Stimulated activated CD4-positive, alpha-beta T cell treated with anti-CD3 and anti-CD28 coated beads, TNF-alpha, amount 100 ng/mL, for 48 hours (primary cell): ENCODE measurements at places on chromosomes 12 and 14.
A peak's percentile ranks its signal among the peaks of the same experiment; 100 is the strongest.

GRCh38 chr12:19018302-19018970 lies 111.1 kb upstream of the PLEKHA5 start:
- DNase-seq = no peak

GRCh38 chr14:89672636-89673511 lies 255.8 kb upstream of the FOXN3 start:
- DNase-seq = no peak

DNA sequence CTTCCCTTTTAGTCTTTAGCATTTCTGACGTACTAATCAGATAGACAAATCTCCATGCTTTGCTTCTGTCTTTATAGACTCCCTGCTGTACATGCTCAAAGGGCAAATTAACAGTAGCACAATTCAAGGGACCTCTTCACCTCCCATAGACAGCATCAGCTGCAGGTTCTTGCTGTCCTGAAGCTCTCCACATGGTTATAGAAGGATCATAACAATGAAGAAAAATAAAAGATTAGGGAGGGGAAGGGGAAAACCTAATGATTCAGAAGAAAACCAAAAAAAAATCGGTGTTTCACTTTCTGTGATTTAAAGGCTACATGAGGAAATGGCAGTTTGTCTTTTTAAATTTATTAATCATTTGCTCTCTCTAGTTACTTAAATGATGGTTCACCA lies 155.5 kb downstream of the PTCSC3 start:
- no peak for DNase-seq

DNA sequence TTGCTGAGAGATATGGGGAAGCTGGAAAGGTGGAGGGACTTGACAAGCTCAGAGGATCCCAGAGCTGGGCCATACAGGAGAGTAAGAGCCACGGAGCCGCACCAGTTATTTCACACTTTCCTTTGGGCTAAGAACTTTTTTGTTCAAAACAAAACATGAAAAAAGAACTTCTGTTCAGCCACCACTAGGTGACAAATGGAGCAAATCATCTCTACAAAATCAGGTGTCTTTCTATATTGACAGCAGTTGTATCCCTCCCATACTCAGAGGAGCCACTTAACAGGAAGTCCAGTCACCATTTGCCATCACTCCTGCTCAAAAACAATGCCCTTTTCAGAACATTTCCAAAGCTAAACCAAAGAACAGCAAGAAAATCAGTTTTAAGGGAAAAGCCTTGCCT lies 70.3 kb upstream of the DBX2 start:
- no peak for DNase-seq

- DNase-seq = no peak
These were observed 64.4 kb downstream of the TTLL5 start for GRCh38 chr14:75725481-75725880.

DNA sequence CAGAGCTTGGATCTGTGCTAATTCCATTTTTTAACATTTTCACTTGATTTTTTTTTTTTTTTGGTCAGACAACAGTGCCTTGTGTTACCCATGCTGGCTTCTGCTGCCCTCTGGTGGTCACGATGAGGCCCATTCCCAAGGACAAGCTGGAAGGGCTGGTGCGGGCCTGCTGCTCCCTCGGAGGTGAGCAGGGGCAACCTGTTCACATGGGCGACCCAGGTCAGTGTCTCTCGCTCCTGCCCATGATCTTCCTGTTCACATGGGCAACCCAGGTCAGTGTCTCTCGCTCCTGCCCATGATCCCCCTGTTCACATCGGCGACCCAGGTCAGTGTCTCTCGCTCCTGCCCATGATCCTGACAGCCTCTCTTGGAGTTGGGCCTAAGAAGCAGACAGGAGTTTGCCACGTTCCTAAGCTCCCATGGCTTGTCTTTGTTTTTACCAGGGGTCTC lies 59.4 kb downstream of the DGLUCY start:
- DNase-seq = peak; percentile 65

- no peak for DNase-seq
These were observed 20.6 kb downstream of the CNIH1 start for GRCh38 chr14:54420478-54421142.

DNA sequence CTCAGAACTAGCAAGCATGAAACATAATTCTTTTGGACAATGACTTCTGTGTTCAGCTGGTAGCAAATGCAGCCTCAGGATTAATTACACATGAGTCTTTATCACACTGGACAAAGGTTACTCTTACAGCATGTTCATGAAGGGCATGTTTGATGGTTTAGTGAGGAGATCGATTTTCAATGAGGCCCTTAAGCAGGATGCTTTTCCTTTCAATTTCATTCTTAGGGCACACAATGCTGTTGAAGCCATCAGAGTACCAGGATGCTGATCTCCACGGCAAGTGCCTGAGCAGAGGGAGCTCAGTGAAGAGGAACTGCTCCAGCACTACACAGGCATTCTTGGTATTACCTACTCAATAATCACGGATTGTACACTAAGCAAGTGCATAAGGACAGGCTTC lies 542.0 kb downstream of the SNAPC1 start:
- DNase-seq = no peak

- DNase-seq = no peak
These were observed 17.2 kb downstream of the MAP3K12 start for GRCh38 chr12:53481939-53482586.

DNA sequence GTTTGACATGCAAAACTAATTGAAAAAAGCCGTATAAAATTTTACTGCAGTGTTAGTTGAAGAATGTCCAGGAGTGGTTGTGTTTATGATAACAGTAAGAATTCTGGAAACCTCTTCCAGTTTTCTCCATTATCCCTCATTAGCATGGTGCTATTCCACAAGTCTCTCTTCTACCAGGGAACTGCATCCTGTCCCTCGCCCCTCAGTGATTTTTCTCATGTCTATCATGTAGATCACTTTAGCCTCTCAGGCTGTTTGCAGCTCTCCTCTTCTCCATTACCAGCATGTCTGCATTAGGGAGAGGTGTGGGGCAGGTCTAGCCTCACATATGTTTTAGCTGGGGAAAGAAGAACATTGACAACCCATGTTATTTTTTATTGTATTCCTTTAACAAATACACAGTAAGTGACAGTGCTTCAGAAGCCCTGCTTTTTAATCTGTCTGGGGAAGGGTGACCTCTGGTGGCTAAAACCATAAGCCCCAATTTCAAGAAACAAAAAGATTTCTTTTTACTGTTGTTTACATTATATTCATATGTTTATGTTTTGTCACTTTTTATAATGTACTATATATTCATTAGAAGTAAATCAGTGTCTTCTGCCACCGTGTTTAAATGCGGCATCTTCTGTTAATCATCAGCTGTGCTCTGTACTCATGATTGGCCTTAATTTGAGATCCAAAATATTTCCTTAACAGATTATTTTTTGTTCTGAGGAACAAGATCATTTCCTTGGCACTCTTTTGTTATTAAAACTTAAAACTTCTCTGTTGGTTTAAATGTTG lies 70.7 kb downstream of the RASSF8 start:
- no peak for DNase-seq

GRCh38 chr12:132772606-132773005 lies 11.0 kb upstream of the ANKLE2 start:
- DNase-seq = no peak

DNA sequence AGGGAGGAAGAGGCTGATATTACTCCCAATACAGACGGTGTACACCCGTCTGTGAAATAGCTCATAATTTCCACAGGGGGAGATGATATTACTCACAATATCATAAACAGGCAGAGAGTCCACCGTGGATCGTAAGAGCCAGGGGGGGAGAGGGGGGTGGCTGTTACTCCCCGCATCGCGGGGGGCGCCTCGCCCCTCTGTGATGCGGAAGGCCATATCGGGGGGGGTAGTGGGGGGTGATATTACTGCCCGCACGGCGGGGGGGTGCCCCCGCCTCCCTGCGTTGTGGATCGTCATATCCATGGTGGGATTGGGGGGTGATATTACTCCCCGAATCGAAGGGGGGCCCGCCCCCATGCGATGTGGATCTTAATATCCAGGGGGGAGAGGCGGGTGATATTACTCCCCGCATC lies 91.9 kb downstream of the FRMD6 start:
- DNase-seq = no peak

DNA sequence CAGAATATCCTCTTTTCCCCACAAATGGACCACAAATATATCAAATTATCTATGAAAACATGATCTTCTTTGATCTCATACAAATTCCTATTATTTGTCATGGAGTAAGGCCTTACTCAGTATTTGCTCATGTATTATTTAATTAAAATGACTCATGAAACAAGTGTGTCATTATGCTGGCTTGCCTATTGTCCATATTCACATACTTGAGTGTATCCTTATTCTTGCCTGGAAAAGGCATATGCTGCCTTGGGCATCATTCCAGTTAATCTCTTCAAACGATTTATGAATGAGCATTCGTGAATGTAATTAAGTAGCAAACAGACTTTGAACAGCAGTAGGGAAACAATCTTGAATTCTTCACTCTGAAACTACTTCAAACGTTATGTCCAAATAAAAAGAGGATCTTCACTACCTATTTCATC lies 22.6 kb upstream of the SNRPF start:
- no peak for DNase-seq

DNA sequence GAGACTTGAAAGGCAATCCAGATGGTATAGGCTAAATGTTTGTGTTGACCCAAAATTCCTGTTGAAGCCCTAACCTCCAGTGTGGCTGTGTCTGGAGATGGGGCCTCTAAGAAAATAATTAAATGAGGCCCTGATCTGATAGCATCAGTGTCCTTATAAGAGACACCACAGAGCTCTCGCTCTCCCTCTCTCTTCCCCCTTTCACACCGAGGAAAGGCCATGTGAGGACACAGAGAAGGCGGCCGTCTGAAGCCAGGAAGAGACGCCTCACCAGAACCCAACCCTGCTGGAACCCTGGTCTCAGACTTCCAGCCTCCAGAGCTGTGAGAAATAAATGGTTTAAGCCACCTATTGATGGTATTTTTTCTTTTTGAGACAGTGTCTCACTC lies 87.5 kb downstream of the SCARB1 start:
- no peak for DNase-seq

DNA sequence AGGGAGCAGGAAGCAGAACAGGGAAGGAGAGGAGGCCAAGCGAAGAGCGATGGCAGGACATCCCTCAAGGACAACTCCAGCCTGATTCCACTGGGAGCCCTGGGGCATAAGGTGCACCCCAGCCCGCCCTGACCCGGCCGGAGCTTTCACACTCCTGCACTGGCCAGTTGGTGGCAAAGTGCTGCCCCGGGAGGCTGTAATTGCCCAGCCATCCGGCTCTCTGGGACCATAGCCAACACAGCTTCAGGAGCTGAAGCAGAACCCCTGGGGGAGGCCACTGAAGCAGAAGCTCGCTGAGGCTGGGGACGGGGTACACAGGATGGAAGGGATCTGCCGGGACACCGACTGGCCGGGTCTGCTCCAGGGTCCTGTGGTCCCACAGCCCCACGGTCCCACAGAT lies 41.9 kb upstream of the BEGAIN start:
- DNase-seq = no peak

- peak; percentile 75 for DNase-seq
These were observed at the start of gene NAA25 for GRCh38 chr12:112108202-112109079. TSS of gene NAA25 (minus strand) at chr12:112108783. CDS start at chr12:112108773, 10 bp downstream.

GRCh38 chr14:102901633-102902032 lies 20.8 kb upstream of the AMN start:
- no peak for DNase-seq

DNA sequence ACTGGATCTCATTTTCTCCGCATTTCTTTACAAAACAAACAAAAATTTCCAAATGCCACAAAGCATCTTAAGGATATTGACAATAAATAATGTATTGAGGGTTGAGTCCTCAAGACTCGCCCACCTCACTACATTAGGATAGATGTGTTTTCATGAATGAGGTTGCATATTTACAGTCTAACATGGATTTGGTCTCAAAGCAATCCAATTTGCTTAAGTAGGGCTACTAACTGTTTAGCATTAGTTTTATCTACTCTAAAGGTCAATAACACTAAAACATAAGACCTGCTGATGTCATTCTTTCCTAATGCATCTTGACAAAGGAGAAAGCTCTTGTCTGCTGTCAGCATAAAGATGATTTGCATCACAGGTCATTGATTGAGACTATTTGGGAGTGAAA lies 82.4 kb downstream of the PTPRR start:
- DNase-seq = no peak

DNA sequence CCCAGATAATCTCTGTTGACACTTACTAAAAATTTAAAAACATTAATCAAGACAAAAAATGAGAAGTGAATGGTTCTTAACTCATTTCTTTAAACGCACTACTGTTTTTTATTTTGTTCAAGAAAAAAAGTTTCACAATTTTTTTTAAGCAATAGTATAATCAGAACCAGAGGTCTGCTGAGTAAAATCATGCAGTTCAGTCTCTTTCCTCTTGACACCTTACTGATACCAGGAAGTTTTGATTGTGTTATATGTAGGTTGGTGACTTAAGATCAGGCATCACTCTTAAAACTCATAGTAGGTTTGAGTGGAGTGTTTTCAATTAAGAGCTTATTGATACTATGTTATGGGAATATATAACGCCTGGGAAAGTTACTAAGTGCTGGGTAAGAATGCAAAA lies 121.4 kb downstream of the TRMT5 start:
- DNase-seq = no peak

DNA sequence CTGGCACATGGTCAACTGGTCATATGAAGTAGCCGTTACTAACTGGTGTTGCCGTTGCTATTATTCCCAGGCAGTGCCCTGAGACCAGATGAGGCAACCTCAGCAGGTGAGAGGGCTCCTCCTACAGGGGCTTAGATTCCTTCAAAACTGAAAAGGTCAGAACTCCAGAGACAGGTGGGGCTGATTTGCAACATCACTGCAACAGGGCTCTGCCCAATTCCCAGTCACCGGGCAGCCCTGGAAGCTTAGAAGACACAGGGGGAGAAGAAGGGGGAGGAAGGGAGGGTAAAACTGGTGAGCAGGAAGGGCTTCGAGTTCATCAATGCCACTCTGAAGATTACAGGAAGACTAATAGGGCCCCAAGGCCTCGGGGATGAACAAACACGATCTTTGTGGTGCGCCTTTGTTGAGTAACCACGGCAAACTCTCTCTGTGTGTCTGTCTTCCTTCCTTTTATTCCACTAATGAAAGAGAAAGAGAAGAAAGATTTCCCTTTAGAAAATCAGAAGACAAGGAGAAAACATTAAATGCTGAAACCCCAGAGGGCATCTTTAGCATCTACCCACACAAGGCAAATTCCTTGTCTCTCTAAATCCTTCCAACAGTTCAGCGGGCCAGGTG lies 749.1 kb upstream of the TBX3 start:
- no peak for DNase-seq

DNA sequence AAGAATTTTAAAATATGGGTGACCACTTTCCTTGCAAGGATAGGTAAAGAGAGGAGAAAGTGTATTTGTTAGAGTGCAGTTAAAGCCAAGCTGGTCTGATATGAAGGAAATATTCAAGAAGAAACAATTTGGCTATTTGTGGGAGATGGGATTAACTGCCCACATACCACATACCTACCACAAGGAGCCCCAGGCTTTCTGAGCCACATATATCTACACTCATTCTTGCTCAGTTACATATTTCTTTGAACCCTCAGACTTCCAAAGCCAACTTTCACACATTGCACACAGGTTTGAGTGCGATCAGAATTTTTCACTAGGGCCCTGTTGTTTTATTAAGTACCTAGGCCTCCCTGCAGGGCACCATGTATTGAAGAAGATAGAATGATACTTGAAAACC lies 330.2 kb downstream of the ZFP36L1 start:
- no peak for DNase-seq
